ENCODE measurements at places on chromosomes 1 and 21.

- no peak for DNase-seq
Observed at GRCh38 chr1:119783354-119784185, 14.9 kb upstream of the HMGCS2 start.

DNA sequence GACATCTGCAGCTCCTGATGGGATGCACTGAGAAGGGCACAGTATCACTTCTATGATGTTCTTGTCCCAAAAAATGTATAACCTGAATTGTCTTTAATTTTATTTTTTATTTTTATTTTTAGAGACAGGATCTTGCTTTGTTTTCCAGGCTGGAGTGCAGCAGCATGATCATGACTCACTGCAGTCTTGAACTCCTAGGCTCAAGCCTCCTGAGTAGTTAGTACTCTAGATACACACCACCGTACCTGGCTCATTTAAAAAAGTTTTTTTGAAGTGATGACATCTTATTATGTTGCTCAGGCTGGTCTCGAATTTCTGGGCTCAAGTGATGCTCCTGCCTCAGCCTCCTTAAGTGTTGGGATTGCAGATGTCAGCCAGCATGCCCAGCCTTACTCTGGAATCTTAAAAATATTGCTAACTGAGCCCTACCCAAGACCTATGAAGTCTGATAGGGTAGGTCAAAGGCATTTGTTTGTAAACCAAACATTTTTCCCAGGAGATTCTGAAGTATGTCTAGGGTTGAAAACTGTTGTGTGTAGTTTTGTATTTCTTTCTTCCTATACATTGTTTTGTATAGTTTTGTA lies 68.9 kb downstream of the ATF6 start:
- DNase-seq: no peak

GRCh38 chr1:179175011-179175841 lies 54.3 kb downstream of the ABL2 start:
- DNase-seq: no peak

DNA sequence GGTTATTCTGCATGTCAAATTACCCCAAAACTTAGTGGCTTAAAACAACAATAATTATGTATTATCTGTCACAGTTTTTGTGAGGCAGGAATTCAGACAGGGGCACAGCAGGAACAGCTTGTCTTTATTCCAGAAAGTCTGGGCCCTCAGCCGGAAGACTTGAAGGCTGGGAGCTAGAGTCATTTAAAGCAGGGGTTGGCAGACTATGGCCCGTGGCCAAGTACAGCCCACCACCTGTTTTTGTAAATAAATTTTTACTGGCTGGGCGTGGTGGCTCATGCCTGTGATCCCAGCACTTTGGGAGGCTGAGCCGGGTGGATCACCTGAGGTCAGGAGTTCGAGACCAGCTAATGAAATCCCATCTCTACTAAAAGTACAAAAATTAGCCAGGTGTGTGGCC lies 39.6 kb upstream of the KDM4A start:
- no peak for DNase-seq

- no peak for DNase-seq
Observed at GRCh38 chr1:184276416-184276815, 110.4 kb upstream of the C1orf21 start.

DNA sequence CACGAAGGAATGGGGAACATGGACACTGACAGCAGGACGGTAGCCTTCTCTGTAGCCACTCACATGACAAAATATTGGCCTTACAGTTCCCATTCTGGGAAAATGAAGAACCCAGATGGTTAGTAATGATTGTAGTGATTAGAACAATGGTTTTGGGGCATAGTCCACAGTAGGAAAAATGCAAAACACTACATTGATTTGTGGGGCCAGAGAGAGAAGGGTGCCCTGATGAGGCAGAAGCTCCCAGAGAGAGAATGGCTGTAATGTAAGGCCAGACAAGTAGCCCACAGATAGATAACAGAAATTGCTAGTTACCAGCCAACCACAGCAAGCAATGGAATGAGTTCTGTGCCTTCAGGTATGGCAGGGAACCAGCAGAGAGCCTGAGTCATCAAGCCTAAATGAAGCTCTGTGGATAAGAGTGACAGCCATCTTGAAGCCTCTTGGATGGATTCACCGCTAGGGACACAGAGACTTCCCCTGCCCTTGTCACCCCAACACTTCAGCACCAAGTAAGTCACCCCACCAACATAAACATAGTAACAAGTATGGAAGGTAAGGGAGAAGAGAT lies 206.1 kb downstream of the BACH1 start:
- DNase-seq: no peak

DNA sequence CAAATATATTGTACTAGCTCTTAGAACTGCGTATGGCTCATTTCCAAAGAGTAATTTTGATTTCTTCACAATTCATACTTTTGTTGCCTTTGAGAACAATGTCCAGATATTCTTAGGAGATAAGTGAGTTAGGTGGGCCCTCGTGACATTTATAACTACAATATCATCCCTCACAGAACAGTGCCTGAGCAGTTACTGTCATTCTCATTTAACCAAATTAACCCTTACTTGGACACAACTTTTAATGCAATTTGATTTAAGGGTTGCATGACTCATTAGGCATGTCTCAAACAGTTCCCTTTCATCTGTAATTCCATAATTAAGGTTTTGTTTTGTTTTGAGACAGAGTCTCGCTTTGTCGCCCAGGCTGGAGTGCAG lies 68.1 kb upstream of the DNAH14 start:
- DNase-seq: no peak

DNA sequence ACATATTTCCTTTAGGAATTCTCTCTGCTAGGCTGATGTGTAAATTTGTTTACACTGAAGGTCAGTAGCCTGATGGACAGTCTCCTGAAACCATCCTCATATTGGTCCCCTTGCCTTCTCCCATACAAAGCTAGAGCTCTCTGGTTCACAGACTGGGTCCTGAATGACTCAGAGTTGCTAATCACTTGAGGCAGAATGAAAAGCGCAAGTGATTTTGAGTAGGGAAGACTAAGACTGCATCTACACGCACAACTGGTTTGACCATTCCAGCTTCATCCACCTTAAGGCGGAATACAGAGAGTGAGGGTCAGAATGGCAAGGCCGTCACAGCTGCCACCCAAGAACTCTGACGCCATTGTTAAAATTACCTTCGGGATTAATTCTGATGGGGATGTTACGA lies 70.2 kb upstream of the KIF26B start:
- no peak for DNase-seq

DNA sequence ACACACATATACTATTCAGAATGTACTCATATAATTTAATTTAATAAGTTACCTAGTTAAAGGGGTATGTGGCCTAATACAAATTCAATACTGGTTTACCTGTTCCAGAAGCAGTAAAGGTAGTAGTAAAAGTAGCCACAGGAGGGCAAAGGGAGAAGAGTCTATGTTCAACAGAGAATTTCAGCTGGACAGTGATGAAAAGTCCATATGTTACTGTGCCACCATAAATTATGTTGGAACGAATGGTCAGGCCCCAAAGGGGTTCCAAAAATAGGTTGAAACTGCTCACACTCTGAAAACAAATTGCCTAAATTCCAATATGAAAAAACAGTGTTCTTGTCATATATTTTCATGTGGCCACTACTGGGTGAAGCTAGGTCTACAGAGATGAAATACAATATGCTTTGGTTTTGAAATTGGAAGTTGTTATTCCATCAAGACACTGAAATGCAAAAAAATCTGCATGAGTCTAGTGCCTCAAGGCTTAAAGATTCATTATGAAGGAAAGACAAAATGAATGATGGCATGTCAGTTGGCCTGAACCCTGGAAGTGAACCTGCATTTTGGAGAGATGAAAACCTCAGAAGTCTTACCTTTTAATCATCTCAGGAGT lies 78.4 kb downstream of the GPATCH2 start:
- no peak for DNase-seq

DNA sequence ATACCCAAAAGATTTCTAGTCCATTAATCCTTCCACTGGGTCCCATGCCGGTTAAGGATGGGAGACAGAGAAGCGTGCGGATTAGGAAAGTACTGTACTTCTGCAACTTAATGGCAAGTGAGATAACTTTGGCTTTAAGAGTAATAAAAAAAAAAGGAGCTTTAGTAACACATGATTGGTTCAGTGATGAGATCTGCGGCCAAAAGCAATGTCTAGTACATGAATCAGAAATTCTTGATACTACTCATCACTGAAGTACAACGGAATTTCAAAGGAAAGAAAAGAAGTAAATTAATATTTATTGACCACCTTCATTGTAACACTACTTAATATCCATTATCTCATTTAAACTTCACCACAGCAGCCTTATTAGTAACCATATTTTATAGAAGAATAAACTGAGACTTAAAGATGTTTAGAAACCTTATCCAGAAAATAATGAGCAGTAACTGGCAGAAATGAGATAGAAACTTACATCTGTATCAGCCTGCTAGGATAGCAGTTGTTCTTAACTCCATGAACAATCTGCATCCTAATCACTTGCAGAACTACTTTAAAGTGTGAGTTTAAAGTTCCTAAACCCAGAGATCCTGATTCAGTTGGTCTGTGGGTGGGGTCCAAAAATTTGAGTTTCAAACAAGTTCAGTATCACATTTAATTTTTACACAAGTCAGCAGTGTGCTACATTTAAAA lies 14.1 kb upstream of the NUF2 start:
- no peak for DNase-seq

GRCh38 chr1:92277105-92277723 lies 21.6 kb downstream of the GLMN start:
- DNase-seq: no peak

GRCh38 chr1:67748630-67749029 lies 63.6 kb downstream of the GADD45A start:
- DNase-seq: no peak

DNA sequence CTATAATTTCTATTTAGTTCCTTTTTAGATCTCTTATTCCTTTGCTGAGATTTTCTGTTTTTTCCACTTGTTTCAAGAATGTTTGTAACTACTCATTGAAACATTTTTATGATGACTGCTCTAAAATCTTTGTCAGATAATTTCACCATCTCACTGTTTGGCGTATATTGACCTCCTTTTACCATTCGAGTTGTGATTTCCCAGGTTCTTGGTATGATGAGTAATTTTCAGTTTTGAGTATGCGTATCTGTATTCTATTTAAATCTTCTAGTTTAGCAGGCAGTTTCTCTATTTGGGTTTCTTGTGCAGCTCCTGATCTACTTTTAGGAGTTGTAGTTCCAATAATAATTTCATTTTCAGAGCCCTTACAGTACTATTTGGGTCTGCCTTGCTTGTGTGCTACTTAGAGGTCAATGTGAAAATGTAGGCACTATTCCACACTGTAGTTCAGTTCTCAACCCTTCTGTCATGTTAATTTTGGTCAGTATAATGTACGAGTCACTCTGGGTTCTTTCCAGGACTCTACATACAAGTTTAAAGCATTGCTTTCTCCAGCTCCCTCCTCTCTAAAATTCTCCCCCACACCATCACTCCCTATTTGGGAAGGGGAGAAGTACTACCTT lies 115.5 kb downstream of the ACBD6 start:
- DNase-seq: no peak

DNA sequence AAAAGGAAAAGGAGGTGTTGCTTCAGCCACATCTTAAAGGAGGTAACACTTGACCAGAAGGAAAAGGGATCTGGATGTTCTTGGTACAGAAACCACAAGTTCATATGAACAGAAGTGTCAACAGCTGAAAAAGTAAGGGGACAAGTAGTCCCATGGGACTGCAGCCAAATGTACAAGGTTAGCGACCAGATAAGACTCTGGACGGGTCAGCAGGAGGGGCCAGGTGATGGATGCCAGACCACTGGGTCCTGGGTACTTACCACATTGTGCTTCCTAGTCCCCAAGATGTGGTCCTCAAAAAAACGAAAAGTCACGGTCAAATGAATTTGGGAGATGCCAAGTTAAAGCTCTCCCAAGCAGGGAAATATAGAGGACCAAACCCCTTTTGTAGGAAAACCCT lies 16.6 kb upstream of the BMP8A start:
- no peak for DNase-seq

- no peak for DNase-seq
Observed at GRCh38 chr1:46613661-46614603, 2.7 kb downstream of the MOB3C start.

DNA sequence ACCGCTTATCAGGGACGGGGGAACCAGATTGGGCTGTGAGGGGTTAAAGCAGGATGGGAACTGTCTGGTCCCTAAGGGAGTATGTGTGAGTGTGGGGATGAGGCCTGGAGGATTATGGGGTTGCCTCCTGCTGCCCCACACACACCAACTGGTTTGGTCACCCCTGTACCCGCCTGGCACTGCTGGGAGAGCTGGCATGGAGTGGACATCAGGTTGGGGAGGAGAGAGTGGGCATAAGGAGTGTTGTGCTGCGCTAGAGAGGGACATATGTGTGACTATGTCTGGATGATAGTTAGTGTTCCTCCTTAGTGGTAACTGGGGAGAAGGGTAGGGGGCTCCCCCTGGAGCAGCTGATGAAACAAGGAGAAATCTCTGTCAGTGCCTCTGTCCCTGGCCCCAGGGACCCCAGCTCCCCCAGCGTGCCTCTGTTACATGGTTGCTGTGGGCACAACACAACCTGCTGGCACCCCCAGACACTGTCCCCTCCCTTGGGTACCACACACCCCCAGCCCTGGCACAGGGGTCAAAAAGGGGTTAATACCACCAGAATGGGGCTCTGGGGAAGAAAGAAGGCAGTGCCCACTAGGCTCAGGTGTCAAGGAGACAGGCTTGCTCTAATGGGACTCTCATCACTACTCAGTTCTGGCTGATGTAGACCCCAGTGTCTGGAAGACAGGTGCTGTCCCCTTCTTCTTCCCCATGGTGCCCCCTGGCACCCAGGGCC lies 1.9 kb downstream of the ZBTB7B start:
- DNase-seq: no peak

- peak; percentile 23 for DNase-seq
Observed at GRCh38 chr1:214331827-214332423, 51.0 kb downstream of the SMYD2 start.

- DNase-seq: no peak
Observed at GRCh38 chr1:243420946-243421685, 165.3 kb downstream of the SDCCAG8 start.

DNA sequence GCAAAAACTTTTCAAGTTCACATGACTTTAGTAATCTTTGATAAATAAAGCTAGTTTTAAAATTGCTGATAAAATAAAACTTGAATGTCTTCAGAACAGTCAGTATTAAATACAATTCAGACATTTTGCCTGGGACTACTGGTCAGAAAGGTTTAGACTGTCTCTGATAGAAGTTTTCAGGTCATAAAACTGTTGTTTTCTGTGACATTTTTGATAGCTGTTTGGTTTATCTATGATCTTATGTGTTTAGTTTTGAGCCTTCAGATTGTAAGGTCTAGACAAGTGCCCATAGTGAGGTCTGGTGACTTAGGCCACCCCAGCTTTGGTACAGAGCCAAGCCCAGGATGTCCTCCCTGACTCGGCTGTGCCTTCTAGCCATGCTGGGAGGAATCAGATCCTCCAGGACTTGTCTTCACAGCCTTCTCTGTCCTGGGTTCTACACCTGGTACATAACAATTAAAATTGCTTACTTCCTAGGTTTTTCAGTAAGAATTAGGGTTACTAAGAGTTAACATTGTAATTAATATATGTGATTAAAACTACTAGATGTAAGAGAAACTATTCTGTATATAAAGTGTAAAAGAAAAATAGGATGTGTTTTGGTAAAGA lies 15.1 kb upstream of the DNAH14 start:
- no peak for DNase-seq

GRCh38 chr1:94316183-94316582 lies 78.8 kb upstream of the ARHGAP29 start:
- no peak for DNase-seq

Measured in stimulated activated CD4-positive, alpha-beta T cell treated with anti-CD3 and anti-CD28 coated beads, Interleukin-1b, Interleukin-23, amount 100 ng/mL, for 4 hours (primary cell).